CD4-positive, CD25-positive, alpha-beta regulatory T cell (primary cell): ENCODE measurements at places on chromosomes 16 and 17. TPM values are rescaled to one million over a fixed set of nuclear protein-coding genes. Genes with fewer than 3 reads are reported as not detected.
A peak's percentile ranks its signal among the peaks of the same experiment; 100 is the strongest.

DNA sequence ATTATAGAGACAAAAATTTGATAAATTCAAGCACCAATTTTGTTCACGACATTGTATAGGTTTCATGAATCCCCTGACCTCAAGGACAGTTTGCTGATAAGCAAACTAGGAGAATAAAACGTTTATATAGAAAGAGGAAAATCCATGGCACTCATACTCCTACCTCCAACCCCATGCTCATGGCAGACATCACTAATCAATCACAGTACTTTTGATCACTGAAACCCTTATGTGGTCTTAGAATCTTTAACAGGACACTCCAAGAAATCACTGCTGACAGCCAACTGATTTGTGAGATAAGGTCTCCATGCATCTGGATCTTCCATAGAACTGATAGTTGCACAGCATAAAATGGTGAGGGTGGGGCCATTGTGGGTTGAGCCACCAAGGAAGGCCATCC lies 4.7 kb upstream of the NHERF1 start:
- H3K27me3 ChIP-seq = no peaks in the 10 kb centered on the region
- no peaks in the 10 kb centered on the region for H3K36me3 ChIP-seq
- peaks cover 90% of the 10 kb centered on the region for H3K4me1 ChIP-seq
- peak overlapping the region; percentile 50 for H3K27ac ChIP-seq
- no peak for DNase-seq

- H3K36me3 ChIP-seq = no peaks in the 10 kb centered on the region
- no peak overlapping the region for H3K27ac ChIP-seq
- no peaks in the 10 kb centered on the region for H3K4me1 ChIP-seq
- no peak for DNase-seq
Measured at GRCh38 chr17:74339537-74340195, 13.6 kb downstream of the KIF19 start.

The CKLF gene
- 48.2 TPM for total RNA-seq

DNA sequence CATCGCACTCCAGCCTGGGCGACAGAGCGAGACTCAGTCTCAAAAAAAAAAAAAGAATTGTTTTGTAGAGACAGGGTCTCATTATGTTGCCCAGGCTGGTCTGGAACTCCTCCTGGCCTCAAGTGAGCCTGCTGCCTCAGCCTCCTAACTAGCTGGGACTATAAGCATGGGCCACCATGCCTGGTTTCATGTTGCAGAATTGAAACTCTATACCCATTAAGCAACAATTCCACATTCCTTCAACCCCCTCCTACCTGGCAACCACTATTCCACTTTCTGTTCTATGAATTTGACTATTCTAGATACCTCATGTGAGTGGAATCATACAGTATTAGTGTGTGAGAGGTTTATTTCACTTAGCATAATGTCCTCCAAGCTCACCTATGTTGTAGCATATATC lies 24.5 kb downstream of the RNF135 start:
- no peak for DNase-seq
- H3K27ac ChIP-seq = no peak overlapping the region
- no peak overlapping the region for H3K4me3 ChIP-seq
- H3K36me3 ChIP-seq = peaks cover 33% of the 10 kb centered on the region

GRCh38 chr16:70480127-70481105 lies 26.0 kb downstream of the FCSK start:
- peaks cover 3% of the 10 kb centered on the region for H3K4me1 ChIP-seq
- H3K27me3 ChIP-seq = no peaks in the 10 kb centered on the region
- H3K36me3 ChIP-seq = peaks cover 54% of the 10 kb centered on the region
- no peak for DNase-seq
- H3K27ac ChIP-seq = no peak overlapping the region

GRCh38 chr16:54946909-54947308 lies 16.2 kb downstream of the IRX5 start:
- no peak for DNase-seq
- H3K4me3 ChIP-seq = no peak overlapping the region
- H3K36me3 ChIP-seq = no peaks in the 10 kb centered on the region
- H3K27me3 ChIP-seq = peaks cover 6% of the 10 kb centered on the region

The SSH2 gene
- total RNA-seq = 90.4 TPM

GRCh38 chr16:16869746-16870145 lies 490.8 kb downstream of the NPIPA7 start:
- H3K4me1 ChIP-seq = no peaks in the 10 kb centered on the region
- no peak for DNase-seq
- no peak overlapping the region for H3K27ac ChIP-seq
- no peaks in the 10 kb centered on the region for H3K36me3 ChIP-seq
- peaks cover 7% of the 10 kb centered on the region for H3K27me3 ChIP-seq

- DNase-seq = no peak
- H3K4me3 ChIP-seq = no peak overlapping the region
- H3K27ac ChIP-seq = no peak overlapping the region
- H3K27me3 ChIP-seq = no peaks in the 10 kb centered on the region
- H3K36me3 ChIP-seq = no peaks in the 10 kb centered on the region
Measured at GRCh38 chr17:66437476-66438026, 135.1 kb downstream of the PRKCA start.

- no peaks in the 10 kb centered on the region for H3K27me3 ChIP-seq
- H3K4me3 ChIP-seq = peak overlapping the region; percentile 11
- DNase-seq = no peak
- no peak overlapping the region for H3K27ac ChIP-seq
- peaks cover 46% of the 10 kb centered on the region for H3K4me1 ChIP-seq
Measured at GRCh38 chr17:75125984-75126383, 5.6 kb downstream of the NT5C start.

DNA sequence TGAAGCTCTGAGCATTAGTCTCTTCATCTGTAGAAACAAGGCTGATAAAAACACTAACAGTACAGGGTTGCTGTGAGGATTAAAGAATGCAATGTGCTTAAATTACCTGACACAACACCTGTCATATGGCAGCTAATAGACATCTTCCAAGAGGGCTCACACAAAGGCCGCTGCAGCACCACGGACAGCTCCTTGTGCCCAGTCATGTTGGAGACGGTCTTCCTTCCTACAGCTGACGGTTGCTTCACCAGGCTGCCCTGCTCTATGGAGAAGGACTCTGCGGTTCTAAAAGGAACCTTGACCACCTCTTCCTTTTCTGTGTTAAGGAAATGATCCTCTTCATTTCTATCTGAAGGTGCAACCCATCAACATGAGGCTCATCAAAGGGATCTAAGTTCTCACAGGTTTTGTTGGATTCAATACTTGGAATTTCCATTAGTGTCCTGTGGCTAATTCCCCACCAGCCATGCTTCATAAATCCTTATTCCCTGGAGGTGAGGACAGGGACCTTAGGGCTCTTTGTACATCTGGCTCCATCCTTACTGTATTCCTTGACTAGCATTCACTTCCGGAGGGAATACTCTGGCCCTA lies 138.9 kb upstream of the CES5A start:
- H3K36me3 ChIP-seq = no peaks in the 10 kb centered on the region
- DNase-seq = no peak
- no peak overlapping the region for H3K4me3 ChIP-seq
- H3K4me1 ChIP-seq = no peaks in the 10 kb centered on the region
- H3K27me3 ChIP-seq = no peaks in the 10 kb centered on the region

GRCh38 chr17:57915544-57915943 lies 39.7 kb downstream of the CUEDC1 start:
- no peak for DNase-seq
- no peaks in the 10 kb centered on the region for H3K36me3 ChIP-seq
- no peaks in the 10 kb centered on the region for H3K27me3 ChIP-seq
- H3K4me3 ChIP-seq = no peak overlapping the region
- no peak overlapping the region for H3K27ac ChIP-seq

GRCh38 chr17:55693254-55694216 lies 29.1 kb downstream of the TMEM100 start:
- no peaks in the 10 kb centered on the region for H3K36me3 ChIP-seq
- H3K27me3 ChIP-seq = peaks cover 7% of the 10 kb centered on the region
- no peaks in the 10 kb centered on the region for H3K4me1 ChIP-seq
- no peak for DNase-seq
- H3K4me3 ChIP-seq = no peak overlapping the region

DNA sequence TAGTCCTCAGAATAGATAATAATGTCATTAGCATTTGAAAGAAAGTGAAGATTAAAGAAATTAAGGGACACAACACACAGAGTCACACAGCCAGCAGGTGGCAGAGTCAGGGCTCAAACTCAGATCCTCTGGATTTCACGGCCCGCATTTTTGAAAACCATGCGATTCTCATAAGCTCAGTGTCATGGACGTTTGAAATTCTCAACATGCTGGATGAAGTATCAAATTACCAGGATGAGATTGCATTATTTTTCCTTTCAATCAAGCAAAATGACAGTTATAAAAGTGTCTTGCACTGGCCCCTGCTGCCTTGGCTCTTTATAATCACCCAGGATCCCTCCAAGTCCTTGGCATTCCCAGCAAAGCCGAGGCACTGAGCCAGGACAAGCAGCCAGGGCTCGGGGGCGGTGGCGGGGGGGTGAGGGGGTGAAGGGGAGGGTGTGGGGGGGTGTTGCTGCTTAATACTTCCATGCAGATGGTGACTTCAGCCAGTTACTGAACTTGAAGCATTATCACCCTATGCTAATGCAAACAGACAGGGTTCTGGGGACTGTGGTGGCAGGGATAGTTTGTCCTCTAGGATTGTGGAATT lies 6.6 kb upstream of the BMERB1 start:
- H3K4me1 ChIP-seq = no peaks in the 10 kb centered on the region
- H3K27me3 ChIP-seq = peaks cover 3% of the 10 kb centered on the region
- H3K4me3 ChIP-seq = no peak overlapping the region
- DNase-seq = peak; percentile 18

The TNFSF13 gene
- 1.6 TPM for total RNA-seq

The ZDHHC1 gene
- not detected for total RNA-seq

The EFNB3 gene
- total RNA-seq = not detected

DNA sequence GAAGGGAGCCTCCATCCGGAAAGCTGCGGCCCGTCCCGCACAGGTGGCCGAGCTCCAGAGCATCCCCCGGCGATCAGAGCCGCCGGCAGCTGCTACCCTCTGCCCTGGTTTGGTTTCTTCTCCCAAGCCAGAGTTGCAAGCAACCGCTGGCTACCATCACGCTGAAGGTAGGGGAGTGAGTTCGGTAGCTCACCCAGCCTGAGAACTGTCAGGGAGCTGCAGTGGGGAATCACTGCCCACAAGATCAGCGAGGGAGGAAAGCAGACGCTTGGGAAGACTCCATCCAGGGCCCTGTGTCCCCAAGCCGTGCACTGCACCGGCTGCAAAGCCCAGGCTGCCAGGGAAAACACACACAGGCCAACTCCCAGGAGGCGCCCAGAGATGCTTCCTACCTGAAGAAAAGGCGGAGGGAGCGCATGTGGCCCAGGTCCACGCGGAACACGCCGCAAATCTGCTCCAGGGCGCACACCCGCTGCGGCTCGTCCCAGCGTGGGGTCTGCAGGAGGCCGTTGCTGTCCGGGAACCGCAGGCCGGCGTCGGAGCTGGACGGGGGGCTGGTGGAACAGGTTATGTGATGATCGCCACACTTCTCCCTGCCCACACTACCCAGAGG lies 83.3 kb downstream of the TBC1D16 start:
- H3K27me3 ChIP-seq = no peaks in the 10 kb centered on the region
- H3K4me1 ChIP-seq = no peaks in the 10 kb centered on the region
- no peak overlapping the region for H3K4me3 ChIP-seq
- no peaks in the 10 kb centered on the region for H3K36me3 ChIP-seq

The NPB gene
- not detected for total RNA-seq

The ACSM3 gene
- 0.91 TPM for total RNA-seq

DNA sequence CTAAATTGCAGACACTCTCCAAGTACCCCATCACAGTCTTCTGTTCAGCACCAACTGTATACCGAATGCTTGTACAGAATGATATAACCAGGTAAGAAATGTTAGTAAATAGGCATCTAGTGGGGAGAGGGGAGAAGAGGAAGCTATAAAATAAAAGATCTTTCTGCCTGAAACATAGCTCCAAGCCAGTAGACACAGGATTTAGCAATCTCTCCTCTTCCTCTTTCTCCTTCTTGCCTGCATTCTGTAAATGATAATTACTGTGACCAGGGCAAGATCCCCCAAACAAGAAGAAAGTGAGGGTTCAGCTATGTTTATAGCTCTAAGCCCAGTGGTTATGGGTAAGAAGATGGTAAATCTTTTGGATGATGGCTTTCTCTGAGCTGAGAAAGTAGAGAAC lies 17.9 kb downstream of the ACSM3 start:
- no peaks in the 10 kb centered on the region for H3K36me3 ChIP-seq
- no peaks in the 10 kb centered on the region for H3K4me1 ChIP-seq
- H3K4me3 ChIP-seq = no peak overlapping the region
- no peak overlapping the region for H3K27ac ChIP-seq
- no peak for DNase-seq
- H3K27me3 ChIP-seq = no peaks in the 10 kb centered on the region

The TRIM65 gene
- 18.7 TPM for total RNA-seq

DNA sequence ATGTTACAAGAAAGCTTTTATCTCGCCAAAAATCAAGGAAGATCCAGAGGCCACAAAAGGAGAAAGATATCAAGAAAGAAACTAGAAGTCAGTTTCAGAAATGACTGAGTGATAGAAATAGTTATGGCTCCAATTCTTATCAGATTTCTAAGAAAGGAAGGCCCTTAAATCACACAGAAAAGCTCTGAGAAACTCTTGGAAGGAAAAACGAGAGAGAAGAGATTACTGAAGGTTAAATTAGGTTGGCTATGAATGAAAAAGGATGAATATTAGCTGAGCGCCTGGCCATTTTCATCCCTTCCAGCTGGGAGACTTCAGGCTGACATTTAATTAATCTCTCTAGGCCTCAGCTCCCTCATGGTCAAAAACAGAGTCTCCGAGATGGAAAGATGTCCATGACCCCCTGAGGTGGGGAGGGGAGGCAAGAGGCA lies 72.3 kb downstream of the CYTH1 start:
- no peak for DNase-seq
- H3K4me1 ChIP-seq = peaks cover 51% of the 10 kb centered on the region
- H3K27ac ChIP-seq = peak overlapping the region; percentile 56
- H3K4me3 ChIP-seq = peak overlapping the region; percentile 49
- peaks cover 43% of the 10 kb centered on the region for H3K36me3 ChIP-seq

- no peak overlapping the region for H3K4me3 ChIP-seq
- H3K4me1 ChIP-seq = no peaks in the 10 kb centered on the region
- H3K36me3 ChIP-seq = no peaks in the 10 kb centered on the region
- DNase-seq = no peak
- no peak overlapping the region for H3K27ac ChIP-seq
- H3K27me3 ChIP-seq = no peaks in the 10 kb centered on the region
Measured at GRCh38 chr17:357644-358043, 5.0 kb upstream of the RPH3AL start.

DNA sequence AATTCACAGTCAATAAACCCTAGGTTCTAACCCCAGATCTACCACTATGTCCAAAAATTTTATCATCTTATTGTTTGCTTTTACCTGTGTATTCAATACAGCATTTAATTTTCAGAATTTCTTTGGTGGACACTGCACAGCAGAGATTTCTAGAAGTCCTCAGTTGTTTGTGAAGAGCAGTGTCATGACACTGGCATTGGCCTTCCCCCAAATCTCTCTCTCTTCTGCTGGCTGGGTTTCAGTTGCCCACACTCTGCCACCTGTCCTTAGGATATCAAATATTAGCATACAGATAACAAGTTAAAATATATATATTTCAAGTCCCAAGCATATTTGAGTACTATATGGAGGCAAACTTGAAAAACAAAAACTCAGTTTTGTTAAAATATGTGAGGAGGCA lies 2.0 kb upstream of the THUMPD1 start:
- peaks cover 4% of the 10 kb centered on the region for H3K36me3 ChIP-seq
- H3K4me3 ChIP-seq = no peak overlapping the region
- H3K4me1 ChIP-seq = peaks cover 16% of the 10 kb centered on the region
- H3K27me3 ChIP-seq = peaks cover 2% of the 10 kb centered on the region
